ENCODE measurements at places on chromosomes 2 and 18.

GRCh38 chr2:113847144-113847543, 42.7 kb upstream of the ACTR3 start:
- peak; percentile 16 for DNase-seq

GRCh38 chr2:213306316-213306942, 22.2 kb downstream of the SPAG16 start:
- no peak for DNase-seq

GRCh38 chr18:70037431-70038061, 89.9 kb upstream of the CD226 start:
- no peak for DNase-seq

DNA sequence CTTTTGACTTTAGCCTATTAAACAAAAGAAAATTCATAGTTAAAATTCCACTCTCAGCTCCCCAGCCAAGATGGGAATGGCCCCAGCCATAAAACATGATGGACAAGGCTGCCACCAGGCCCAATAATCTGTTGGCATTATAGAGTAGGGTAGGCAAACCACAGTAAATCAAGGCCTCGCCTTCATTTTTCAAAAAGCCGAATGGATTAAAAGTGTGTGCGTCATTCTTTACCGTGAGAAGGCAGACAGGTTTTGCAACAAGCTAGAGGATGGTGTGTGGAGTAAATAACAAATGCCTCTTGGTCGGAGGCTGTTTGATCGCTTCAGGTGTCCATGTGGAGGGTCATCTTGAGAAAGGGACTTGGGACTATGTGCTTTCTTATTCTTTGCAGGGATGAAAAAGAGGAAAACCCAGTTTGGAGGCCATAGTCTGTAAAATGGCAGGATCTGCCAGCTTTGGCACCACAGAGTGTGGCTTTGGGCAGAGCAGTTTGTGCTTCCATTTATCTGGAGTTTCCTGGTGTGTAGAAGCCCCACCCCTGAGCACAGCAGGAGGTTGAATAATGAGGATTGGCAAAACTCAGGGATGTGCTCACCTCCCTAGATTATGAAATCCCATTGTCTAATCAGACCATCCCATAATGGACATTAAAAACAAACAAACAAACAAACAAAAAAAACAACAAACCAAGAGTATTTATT, 57.1 kb upstream of the ITGB6 start:
- no peak for DNase-seq

DNA sequence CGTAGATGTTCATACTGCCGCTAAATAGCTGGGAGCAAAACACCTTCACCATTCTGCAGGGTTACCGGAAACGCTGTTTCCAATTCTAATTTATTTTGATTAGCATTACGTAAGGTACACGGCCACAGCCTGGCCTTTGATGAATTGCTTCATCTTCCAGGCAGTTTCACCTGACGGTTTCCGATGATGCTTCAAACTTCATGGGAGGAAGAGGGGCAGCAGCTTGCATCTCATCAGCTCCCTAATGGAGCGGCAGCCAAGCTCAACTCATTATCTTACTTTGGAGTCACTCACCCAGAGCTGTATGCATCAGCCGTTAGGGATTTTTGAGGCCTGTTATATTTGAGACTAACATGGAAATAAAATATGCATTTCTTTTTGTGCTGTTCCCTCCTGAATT, 54.8 kb downstream of the TMEM18 start:
- no peak for DNase-seq

GRCh38 chr2:42724886-42725285, 39.0 kb downstream of the OXER1 start:
- peak; percentile 82 for DNase-seq

DNA sequence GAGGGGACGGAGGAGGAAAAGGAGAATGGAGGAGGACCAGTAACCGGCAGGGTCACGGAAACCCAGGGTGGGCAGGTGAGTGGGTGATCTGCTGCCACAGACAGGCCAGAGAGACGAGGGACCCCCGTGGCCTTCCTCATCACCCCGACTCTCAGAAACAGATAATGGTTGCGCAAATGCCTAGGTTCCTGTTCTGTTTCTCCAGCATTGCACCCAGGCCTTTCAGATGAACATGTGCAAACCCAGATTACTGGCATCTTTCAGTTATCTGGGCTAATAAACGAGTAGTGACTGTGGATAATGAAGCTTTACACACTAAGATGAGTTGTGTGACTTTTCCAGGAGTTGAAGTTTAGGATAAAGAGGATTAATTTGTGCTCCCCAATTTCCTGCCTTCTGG, 46.5 kb downstream of the TET3 start:
- peak; percentile 56 for DNase-seq

- DNase-seq = no peak
Observed at GRCh38 chr18:48817021-48817461, 133.7 kb downstream of the SMAD7 start.

- DNase-seq = no peak
Observed at GRCh38 chr18:34795070-34795732, 85.1 kb downstream of the DTNA start.

DNA sequence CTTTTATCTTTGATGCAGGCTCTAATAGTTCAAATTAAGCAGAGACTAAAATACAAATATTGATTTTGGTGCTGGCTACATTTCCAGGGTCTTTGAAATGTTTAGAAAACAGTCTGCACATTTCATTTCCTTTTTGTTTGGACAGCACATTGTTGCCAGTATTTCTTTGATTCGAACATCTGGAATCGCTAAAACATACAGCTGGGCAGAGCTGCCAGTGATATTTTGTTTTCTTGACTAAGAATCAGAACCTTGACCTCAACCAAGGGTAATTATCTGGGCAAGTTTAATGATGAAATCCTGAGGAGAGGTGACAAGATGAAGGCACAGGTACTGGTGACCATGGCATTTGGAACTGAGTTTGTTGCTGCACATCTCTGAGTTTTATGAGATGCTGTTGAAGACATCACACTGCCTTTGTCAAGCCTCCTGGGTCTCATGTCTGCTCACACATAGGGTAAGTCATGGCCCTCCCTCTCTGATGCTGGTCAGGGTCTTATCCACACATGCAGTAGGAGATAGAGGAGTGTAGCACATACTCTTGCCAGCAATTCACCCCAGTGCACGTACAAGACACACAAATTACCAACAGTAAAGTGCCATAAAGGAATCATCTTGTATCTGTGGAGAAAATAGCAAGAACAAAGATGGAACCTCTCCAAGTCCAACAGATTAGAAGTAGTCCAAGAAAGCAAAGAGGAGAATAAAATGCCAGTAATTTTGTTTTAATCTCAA, 391.9 kb downstream of the RND3 start:
- DNase-seq = no peak

GRCh38 chr2:169895294-169895985, 68.2 kb downstream of the UBR3 start:
- DNase-seq = no peak

GRCh38 chr2:236828820-236829219, 256.9 kb upstream of the COPS8 start:
- DNase-seq = no peak

DNA sequence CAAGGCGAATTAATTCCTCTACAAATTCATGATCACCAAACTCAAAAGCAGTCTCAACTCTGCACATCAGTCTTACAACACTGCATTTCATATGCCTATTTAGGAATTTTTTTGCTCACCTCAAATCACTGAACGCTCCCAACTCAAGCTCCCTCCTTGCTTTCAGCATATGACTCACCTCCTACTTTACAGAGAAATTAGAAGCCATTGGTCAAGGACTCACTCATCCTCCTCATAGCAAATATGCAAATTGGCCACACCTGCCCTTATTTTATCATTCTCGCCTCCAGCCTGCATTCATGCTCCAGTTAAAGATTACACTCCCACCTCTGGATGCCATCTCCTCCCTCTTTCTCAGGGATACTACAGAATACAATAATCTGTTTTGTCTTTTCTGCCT, 148.8 kb downstream of the MBD2 start:
- no peak for DNase-seq

DNA sequence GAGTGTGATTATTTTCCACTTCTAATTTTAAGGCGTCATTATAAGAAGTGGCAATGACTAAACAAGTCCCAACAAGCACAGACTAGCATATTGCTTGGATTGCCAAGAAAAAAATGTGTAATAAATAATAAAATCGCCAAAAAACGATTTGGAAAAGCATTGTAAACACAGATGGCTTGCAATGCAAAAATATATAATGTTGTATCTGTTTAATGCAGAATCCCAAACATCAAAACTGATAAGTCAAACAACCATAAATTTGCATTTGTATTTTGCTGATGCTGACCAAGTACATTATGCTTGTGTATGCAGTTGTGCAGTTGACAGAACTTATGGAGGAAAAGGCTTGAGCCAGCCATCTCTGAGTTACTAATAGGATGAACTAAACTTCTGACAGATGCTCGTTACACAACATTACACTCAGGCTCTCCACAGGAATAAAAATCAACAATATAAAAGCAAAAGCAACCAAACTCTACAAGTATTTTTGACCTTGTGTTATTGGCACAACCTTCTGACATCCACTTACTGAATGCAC, 68.1 kb downstream of the DNER start:
- DNase-seq = no peak

DNA sequence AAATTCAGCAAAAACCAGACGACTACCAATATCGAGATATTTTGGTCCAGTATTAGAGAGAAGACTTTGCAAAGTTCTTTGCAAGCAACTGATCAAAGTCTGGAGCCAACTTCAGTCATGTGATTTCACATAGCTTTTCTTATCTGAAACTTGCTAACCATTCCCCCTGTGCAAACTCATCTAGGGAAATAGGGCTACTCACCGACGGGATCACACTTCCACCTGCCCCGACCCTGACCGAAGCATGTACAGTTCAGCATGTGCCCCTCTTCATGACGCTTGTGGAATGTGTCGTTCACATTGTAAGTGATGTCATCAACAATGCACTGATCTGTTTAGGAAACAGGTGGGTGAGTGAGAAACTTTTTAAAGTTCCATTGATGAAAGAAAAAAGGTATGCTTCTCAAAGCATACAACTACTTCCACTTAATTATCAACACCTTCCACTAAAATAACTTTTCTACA, 15.4 kb downstream of the FN1 start:
- DNase-seq = no peak

DNA sequence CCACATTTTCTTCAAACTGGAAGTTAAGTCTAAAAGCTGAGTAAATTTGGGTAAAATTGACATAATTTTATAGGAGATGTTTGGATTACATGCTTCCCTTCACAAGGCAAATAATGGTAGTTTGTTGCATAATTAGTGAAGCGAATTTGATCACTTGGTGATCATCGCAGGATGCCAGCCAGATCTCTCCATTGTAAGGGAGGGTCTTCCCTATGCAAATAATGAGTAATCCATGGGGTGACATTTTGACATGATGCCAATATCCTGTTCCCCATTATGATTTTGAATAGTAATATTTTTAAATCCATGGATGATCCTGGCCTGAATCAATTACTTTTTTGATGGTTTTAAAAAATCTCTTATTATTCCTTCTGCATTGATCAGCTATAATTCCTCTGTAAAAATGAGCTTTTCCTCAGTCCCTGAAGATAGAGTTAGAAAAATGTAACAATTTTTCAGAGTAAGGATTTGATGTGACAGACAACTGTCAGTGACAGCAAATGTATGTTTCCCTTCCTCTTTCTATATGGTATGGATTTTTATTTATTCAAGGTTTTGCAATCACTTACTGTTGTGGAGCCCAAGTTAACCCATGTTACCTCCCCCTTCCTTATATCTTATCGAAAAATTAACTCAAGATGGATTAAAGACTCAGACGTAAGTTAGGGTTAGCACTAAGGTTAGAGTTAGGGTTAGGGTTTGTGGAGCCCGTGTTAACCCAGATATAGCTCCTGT, 21.4 kb downstream of the CCL20 start:
- DNase-seq = peak; percentile 67

DNA sequence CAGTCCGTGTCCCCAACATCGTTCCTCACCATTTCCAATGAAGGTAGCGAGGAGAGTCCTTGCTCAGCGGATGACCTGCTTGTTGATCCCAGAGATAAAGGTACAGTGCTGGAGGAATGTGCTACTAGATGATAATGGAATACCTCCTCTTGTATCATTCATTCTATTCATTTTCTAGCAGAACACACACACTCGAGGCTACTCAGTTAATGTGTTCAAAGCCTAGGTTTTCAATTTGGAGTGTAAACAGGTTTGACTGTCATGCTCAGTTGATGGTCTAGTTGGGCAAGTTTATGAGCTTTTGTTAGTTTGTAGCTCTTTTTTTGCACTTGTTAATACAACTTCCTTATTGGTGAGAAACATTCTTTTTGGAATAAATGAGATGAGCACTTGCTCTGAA, 114.2 kb downstream of the ICA1L start:
- DNase-seq = no peak

GRCh38 chr2:212535996-212536816, 2.4 kb downstream of the ERBB4 start:
- no peak for DNase-seq

DNA sequence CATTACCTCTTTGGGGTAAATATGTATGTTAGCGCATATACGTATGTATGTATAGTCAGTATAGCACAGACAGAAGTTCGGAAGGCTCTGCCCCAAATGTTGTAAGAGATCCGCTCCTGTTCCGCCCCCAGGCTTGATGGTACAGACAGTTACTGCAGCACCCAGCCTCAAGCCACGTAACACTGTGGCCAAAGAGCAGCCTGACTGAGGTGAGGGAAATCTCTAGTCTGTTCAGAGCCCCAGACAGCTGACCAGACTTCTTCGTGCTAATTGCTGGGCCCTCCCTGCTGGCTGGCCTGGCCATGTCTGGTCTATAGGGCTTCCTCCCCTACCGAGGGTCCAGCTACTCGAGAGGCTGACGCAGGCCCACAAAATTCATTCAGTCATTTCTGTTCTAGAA, 7.8 kb downstream of the CRACDL start:
- no peak for DNase-seq

DNA sequence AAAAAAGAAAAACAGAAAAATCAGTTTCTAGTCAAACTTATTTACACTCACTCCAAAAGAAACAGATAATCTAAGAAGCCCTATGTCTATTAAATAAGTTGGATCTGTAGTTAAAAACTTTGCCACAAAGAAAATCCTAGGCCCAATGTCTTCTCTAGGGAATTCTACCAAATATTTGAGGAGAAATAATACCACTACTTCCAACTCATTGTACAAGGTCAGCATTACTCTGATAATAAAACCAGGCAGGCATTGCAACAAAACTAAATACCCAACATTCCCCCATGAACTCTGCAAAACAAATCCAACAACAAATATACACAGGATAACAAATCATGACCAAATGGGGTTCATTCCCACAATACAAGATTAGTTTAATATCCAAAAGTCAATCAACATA, 73.8 kb upstream of the ST8SIA5 start:
- DNase-seq = no peak

All from inflammatory macrophage treated with lipopolysaccharide for 4 hours (primary cell).